CD14-positive monocyte (primary cell): ENCODE measurements at places on chromosomes 2 and 18.

DNA sequence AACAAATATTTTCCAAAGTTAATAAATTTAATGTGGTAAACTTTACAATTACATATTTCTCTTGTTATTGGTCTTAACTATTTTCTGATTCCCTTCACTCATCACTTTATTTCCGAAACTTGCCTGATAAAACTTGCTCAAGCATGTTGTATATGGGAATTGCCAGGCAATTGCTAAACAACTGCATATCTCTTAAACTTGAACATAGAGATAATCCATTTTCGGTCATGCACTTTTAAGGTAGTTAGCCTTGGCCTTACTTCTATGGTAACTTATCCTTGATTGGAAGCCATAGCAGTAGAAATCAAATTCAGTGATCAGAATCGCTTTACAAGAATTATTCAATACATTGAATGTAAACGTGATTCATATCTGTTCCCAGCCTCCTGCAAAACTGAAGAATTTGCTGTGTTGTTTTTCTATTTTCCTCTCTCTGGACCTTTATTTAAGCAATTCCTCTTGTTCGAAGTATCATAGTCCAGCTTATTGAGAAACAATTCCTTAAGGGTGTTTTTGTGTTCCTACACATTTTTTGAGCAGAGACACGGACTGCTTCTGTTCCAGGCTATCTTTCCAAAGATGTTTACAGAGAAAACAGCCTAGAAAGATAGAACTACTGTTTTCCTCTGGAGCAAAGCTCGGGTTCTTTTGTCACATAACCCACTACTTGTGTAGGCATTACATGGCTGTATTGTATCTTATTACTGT, 674.3 kb downstream of the IRS1 start:
- DNase-seq, result no peak

GRCh38 chr18:13446610-13447461, 228.3 kb downstream of the LDLRAD4 start:
- DNase-seq, result no peak

DNA sequence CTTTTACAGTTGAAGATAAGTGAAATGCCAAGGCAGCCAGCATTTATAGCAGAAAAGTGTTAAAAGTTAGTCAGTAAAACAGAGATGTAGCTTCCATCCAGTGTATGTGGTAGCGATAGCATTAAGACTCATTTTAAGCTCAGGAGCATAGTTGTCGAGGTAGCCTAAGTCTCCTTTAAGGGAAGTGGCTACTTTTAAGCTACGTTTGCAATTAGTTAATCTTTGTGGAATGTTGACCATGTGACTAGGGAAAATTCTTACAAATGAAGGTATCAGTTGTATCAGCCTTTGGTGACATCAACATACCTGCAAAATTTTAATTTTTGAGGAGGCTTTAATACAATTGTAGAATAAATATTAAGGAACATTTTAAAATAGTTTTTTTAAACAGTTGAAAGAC, 61.9 kb downstream of the LHCGR start:
- no peak for DNase-seq

DNA sequence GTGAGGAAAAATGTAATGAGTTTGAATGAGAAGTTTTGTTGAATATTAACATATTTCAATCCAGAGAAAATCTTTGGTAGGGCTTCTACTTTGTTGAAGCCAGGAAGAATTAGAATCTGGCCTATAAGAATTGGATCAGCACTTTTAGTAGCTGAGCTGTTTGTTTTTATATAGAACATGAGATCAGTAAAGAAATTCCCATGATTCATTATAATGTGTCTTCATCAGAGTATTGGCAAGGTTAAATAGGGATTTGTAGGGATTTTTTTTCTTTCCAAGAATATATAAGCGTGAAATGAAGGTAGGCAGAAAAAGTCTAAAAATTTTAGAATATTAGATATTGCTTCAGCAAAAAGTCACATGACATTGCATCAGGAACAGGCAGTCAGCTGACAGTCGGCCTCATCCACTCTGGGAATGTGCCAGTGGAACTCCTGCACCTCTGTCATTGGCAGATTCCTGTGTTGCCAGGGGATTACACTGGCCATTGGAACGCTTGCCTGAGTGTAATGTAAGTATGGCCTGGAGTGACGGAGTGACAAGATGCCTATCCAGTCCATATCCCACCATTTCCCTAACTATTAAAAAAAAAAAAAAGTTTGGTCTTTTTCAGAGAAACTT, 60.6 kb downstream of the SERTAD2 start:
- no peak for DNase-seq

DNA sequence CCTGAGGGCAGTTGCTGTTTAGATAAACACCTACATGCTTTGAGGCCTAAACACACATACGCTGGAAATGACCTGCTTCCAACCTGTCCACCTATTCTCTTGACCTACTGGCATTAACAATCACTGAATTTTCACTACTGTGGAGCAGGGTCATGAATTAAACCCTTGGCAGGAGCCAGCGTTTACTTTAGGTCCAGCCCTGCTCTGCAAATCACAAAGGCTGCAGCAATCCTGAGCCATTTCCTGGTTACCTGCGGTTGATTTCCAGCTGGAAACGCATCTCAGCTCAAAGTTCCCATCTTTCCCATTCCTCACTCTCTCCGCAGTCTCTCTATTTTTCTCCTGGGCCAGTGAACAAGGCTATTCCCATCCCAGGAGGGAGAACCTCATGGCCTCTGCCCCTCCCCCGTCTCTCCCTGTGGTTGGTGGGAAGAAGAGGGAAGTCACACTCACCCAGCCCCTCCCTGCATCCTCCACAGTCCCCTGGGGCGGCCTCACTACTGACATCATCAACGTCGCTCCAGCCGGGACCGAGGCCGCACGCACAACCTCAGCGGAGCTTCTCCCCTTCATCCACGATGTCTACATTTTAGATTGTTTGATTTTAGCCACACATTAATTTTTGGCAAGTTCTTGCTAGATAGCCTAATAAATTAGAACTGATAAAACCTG, 84.5 kb upstream of the SNTG2 start:
- no peak for DNase-seq

- DNase-seq, result no peak
These were observed 4.4 kb upstream of the CCDC150 start for GRCh38 chr2:196635156-196635555.

GRCh38 chr18:31942291-31942998, 483 bp downstream of the TRAPPC8 start:
- DNase-seq, result peak; percentile 23

GRCh38 chr18:27604583-27604982, 419.5 kb upstream of the CHST9 start:
- DNase-seq, result no peak

GRCh38 chr2:10254373-10255188, 48.1 kb upstream of the HPCAL1 start:
- no peak for DNase-seq

- DNase-seq, result no peak
These were observed 228.6 kb downstream of the EPHA4 start for GRCh38 chr2:221343524-221343923.
